ENCODE measurements at places on chromosomes 7 and 10. TPM values are rescaled to one million over a fixed set of nuclear protein-coding genes. Genes with fewer than 3 reads are reported as not detected.

DNA sequence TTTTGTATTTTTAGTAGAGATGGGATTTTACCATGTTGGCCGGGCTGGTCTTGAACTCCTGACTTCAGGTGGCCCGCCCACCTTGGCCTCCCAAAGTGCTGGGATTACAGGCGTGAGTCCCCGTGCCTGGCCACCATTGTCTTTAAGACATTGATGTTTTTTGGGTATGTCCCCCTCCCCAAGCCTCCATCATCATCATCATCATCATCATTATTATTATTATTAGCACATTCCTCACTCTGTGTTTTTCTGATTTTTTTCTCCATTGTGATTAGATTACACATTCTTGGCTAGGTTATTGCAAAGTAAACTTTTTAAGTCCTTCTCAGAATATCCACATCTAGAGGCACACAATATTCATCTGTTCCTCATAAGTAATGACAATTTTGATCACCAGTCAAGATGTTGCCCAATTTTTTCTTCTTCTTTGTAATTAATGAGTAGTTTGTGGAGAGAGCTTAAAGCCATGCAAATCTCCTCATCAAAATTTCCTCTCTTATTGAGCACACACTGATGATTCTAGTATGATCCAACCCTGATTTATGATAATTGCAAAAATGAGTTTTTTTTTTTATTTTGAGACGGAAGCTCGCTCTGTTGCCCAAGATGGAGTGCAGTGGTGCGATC lies 47.5 kb downstream of the EPC1 start:
- DNase-seq, result no peak

DNA sequence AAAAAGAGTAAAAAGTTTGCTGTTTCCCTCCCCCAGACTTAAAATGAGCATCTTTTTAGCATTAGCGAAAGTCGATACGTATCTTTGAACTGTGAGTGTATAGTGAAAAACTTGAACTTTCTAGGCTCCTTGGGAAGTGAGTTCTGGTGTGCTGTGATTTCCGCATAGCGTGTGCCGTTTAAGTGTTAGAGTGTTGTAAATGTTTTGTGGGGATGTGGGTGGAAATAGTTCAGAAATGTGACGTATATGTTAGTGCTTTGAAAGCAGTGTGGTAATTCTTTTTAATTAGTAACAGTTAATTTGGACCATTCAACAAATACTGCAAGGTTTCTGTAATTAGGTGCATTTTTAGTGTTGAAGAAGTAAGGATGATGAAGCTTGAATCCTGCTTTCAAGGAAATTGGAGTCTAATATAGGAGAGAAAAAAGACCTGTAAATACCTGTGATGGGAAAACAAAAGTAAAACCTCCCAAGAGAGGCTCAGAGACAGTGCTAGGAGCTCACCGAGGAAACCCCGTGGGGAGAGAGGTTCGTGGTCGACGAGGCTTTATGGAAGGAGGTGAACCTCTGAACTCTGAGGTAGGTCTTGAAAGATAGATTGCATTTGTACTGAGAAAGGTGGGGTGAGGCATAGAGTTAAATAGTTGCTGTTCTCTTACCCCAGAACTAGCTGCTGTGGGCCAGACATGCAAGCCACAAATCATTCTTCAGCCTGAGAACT lies 40.8 kb downstream of the RBM33 start:
- no peak for DNase-seq

Gene TCERG1L
- not detected for total RNA-seq

Gene CRHR2
- total RNA-seq, result not detected

DNA sequence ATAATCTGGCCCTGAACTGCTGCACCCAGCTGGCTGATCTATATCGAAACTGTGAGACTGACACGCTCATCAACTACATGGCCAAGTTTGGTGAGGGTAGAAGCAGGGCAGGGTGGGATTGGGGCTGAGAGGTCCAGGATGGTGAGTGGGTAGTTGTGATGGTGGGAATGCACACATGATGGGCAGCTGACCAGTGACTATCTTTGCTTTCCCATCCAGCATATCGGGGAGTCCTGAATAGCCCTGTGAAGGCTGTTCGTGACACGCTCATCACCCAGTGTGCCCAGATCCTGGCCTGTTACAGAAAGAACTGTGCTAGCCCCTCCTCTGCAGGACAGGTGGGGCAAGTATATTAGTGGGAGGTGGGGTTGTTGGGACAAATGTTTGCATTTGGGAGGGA lies 12.5 kb upstream of the CHCHD1 start:
- DNase-seq, result no peak

Gene HOXA10
- 23.4 TPM for total RNA-seq

DNA sequence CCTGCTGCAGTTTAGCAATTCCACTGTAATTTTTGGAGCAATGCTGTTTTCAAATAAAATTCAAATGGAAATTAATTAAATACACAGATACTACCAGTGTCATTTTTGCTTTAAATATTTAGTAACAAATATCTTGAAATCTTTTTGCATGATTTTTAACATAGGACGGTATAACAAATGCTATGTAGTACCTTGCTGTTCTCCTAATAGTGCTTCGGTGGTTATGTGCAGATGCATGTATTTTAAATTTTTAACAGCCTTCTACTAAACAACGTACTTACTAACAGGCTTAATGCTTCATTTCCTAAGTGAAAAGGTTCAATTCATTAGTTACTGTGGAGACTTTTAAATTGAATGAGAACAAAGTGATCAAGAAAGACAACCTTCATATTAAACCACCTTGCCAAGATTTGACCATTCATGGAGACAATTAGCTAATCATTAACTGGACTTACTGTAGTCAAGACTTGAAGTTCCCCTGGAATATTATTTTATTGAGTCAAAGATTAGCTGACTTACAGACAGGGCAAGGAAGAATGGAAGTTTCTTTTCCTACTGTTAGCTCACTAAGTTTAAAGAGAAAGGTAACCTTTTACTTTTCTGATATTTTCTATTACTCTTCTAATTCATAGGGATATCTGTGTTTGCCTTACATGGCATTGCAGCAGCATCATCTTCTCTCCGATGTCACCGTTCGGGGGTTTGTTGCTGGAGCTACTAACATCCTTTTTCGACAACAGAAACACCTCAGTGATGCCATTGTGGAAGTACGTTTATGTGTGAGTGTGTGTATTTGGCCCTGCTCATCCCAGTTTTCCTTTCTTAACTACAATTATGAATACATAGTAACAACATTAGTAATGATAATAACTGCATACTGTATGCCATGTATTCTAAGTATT lies 74.3 kb downstream of the AVL9 start:
- no peak for DNase-seq

All from left colon (tissue), 2 donors.